Aorta (tissue), 5 donors: ENCODE measurements at places on chromosomes 11 and 22.

DNA sequence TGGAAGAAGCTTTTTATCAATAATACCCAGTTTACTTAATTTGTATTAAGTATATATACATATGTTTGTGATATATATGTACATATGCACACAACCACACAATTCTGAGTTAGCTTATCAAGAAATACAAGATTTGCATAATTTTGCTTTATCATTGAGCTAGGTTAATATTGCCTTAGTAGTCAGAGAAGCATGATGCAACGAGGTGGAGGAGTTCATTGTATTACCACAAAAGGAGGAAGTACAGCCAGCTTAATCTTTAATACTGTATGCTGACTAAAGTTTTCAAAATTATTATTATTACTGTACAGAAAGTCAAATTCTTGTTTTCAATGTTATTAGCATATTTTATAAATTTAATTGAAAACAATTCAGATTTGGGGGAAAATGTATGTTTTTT, 278.4 kb upstream of the PDGFD start:
- no peak for DNase-seq

GRCh38 chr11:118841469-118842242, 42.0 kb upstream of the CXCR5 start:
- DNase-seq, result no peak

GRCh38 chr11:94750319-94751217, 17.6 kb upstream of the AMOTL1 start:
- DNase-seq, result no peak

DNA sequence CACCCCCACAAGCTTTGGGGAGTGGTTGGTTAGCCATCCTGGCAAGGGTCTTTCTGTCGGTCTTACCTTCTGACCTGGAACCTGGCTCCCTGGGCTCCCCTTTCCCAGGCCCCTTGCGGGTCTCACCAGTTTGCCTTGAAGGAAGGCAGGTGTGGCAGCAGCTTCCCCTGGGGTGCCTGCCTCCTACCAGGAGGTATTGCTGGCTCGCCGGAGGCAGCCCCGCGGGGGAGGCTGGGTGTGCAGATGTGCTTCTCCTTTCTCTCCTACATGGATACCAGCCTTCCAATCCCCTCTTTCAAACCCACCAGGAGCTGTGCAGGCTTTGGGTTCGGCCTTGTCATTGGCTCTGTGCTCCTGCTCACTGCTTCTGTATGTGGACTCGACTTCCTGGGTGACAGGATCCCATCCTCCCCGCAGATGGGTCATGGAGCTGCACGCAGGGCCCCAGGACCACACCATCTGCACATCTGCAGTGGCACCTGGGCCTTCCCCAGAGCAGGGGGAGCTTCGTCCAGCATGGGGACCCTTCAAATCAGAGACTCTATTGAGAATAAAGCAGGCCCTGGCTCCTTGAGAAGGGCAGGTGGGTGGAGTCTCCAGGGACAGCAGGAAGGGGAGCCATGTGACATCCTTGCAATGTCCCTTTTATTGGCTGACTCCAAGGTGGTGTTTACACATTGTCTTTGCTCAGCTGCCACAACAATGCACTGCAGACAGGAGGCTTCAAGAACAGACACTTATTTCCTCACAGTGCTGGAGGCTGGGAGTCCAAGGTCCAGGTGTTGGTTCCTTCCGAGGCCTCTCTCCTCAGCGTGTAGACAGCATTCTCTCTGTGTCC, 592.0 kb downstream of the BRD1 start:
- DNase-seq, result no peak

DNA sequence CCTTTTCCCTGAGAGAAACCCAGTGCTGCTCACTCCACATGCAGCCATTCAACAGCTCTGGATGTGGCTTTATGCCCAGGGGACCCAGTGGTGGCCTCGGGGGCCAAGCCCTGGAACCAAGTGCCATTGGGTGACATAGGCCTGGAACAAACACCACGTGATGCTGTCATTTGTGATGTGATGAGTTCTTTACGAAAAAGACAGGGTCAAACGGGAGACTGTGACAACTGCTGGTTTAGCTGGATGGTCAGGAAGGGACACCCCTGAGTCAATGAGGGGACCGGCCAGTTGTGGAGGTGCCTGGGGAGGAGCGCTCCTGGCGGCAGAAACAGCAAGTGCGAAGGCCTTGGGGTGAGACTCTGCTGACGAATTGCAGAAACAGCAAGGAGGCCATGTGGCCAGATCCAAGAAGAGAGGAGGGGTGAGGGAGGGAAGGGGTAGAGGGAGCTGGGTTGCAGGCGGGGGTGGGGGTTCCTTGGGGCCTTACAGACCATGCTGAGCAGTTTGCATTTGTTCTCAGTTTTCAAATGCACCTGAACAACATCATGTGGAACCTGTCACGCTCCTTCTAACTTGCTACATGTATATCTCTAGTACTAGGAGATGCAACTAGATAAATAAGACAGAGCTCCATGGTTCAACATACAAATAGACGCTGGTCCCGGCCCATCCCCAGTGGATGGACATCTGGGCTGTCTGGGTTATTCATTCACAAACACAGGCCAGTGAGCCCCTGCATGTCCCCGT, 56.1 kb downstream of the IGLL5 start:
- no peak for DNase-seq

DNA sequence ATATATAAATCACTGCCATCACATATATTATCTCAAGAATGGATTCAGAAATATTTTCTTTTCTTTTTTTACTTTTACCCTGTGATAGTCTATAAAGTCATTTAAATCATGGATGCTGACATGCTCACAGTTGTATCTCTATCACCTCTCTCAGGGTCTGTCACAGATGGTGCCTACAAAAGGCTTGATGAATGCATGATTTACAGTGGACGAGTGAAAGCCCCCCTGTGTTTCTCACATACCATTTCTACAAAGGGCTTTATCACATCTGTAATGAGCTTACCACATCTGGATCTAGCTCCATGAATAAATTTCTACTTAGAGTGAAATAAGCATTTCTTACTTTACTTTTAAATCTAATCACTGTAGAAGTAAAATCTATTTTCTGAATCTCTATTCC, 121.4 kb upstream of the CARD18 start:
- no peak for DNase-seq

DNA sequence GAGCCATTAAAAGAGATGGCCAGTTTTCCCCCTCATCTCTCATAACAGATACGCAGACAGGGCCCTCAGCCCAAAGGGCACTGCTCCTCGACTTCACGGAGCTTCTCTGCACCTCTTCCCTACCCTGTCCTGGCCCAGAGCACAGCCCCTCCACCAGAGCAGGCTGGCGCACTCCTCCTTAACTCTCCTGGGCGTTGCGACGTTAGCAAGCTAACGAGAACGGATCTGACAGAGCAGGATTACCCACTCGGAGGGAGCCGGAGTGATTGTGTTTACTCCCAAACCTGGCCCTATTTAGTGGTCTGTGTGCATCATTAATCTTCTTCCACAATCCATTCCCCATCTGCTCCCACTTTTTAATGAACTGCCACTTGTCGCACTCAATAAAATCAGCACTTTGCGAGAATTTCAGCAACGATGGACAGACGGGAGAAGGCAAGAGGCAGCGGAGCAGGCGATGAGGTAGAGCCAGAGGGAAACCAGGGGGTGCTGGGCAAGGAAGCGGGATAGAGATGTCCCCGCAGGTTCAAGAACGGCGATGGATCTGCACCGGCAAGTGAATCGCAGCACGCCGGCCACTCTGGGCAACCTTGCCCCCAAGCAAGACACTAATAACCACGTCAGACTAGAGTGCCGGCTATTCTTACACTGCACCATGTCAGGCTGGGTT, 159.4 kb downstream of the BUD13 start:
- DNase-seq, result no peak

- no peak for DNase-seq
These were observed 3.5 kb downstream of the KRTAP5-7 start for GRCh38 chr11:71530602-71531001.

GRCh38 chr22:44489817-44490216, 8.2 kb downstream of the RTL6 start:
- no peak for DNase-seq

- peak; percentile 37 for DNase-seq
These were observed 22.7 kb upstream of the IL17REL start for GRCh38 chr22:50035131-50035881.

- no peak for DNase-seq
These were observed 22.2 kb upstream of the MALAT1 start for GRCh38 chr11:65476632-65477148.

DNA sequence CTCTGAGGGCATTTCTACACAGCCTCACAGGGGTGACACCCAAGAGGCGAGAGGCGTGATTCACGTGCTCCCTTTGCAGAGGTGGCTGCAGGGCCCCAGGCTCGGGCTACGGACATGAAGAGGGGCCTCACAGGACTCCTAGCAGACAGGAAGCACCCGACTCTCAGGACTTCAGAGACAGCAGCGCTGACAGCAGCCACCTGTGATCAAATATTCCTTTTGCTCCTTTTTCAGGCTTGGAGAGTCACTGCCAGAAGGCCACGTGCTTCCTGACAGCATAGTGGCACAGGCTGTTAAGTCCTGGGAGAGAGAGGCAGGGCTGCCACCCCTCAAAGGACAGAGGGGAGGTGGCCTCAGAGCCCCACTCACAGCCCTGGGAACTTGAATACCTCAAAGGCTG, 348.9 kb downstream of the CADM1 start:
- DNase-seq, result no peak
